ENCODE measurements at places on chromosomes 6 and 20.

- DNase-seq, result peak; percentile 99
Measured at GRCh38 chr6:12348530-12349511, 58.7 kb downstream of the EDN1 start.

DNA sequence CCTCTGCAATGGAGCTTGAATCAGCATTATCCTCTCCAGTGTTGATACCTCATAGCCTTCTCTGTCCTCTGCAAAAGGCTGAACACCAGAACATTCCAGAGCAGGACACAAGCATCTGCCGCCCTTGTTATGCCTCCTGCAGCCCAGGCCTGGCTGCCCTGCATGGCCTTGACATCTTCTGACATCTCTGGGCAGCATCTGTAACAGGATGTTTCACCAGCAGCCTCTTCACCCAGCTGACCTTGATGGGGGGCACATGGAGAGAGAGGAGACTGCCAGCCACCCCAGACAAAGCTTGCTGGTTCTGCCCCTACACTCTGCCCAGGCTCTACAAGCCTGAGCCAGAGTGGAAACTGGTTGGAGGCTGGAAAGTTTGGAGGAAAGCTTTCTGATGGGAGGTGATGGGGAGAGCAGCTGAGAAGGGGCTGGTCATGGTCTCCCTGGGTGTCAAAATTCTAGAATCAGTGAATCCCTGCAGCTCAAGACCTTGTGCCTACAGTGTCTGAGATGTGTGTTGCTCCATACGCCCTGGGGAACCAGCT is 145.1 kb downstream of the MRPL14 start:
- no peak for DNase-seq

DNA sequence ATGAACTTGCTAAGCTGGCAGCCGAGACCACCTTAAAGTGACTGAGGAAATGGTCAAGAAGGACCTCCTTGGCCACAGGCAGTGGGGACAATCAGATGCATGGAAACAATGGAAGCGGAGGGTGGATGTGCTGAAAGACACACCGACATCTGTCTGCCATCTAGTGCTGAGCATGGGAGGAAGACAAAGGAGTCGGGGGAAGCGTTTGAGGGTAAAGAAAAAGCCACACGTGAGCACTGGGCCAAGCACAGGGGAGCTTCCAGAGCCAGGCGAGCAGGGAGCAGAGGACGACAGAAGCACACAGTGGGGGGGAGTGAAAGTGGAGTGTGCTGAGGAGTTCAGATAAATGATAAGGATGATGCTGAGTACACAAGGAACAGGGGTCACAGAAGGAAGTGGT is 367.8 kb downstream of the ZFAND3 start:
- DNase-seq, result no peak

DNA sequence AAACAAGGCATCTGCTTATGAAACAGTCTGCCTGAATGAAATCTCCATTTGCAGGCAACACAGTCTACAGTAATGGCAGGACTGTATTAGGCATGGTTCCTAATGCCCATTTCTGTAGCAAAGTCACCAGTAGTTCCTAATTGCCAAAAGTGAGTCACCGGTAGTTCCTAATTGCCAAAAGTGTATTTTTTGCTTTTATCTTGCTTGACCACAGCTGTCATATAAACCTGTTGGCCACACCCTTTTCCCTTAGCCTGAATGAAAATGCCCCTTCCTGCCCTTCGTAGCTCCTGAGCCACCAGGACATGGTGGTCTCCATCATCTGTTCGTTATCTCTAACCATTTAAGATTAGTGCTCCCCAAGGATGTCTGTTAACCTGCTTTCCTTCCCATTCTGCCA is 34.5 kb downstream of the MTHFD1L start:
- DNase-seq, result peak; percentile 72

- DNase-seq, result no peak
Measured at GRCh38 chr6:168292826-168293225, 26.8 kb downstream of the DACT2 start.

GRCh38 chr6:52400313-52401041 is 19.7 kb upstream of the EFHC1 start:
- no peak for DNase-seq

DNA sequence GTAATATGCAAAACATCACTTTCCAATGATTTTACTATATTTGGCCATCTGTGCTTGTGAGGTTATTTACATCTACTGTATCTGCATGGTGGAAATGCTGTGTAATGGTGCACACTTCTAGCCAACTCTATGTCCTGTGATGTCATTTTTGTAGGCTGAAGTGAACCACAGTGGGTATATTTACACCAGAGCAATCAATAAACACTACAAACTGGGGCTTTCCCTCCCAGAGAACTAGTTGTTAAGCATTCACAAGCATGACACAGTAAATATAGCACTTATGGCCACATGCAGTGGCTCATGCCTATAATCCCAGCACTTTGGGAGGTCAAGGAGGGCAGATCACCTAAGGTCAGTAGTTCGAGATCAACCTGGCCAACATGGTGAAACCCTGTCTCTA is 4.9 kb downstream of the SLC22A2 start:
- no peak for DNase-seq

GRCh38 chr6:87350516-87350915 is 5.9 kb downstream of the C6orf163 start:
- no peak for DNase-seq

- no peak for DNase-seq
Measured at GRCh38 chr20:63522981-63523611, 2.5 kb downstream of the PPDPF start.

DNA sequence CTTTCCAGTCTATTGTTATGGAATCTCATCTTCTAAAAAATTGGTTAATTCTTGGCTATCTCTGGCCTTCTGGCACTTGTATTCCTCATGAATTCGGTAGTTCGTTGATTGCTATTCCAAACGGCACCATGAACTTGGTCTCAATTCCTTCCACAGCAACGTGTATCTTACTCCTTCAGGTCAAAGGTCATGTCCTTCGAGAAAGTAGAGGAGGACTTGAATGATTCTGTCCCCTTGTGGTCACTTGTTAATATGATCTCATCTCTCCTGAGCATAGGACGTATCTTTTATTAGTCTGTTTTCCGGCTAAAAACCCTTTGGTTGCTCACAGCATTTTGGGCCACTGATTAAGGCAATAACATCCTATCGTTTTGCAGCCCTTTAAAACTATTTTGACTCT is 9.4 kb downstream of the TLDC2 start:
- DNase-seq, result no peak

DNA sequence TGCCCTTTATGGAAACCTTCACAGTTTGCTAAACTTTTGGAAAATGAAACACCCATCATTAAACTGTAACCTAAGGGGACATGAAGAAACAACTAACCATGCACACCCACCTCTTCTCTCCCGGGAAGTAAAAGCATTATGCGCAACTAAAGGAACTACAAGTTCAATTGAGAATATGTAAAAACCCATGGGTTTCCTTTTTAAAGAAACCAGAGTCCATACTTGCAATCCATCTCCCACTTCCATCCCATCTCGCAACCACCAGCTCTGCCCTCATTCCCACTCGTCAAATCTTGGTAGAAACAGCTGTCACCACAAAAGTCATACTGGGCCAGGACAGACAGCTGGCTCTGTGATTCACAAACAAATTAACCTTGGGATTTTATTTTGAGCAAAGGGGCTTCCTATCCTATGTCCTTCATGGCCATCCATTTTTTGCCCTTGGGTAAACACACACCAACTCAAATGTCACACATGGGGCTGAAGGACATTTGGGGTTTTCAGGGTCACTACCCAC is 81.5 kb downstream of the HAO1 start:
- no peak for DNase-seq

- DNase-seq, result no peak
Measured at GRCh38 chr6:110560239-110561007, 84.0 kb upstream of the SLC22A16 start.

- no peak for DNase-seq
Measured at GRCh38 chr6:7866526-7866925, 44.1 kb downstream of the TXNDC5 start.

GRCh38 chr6:40262363-40262762 is 324.8 kb downstream of the LRFN2 start:
- DNase-seq, result no peak

DNA sequence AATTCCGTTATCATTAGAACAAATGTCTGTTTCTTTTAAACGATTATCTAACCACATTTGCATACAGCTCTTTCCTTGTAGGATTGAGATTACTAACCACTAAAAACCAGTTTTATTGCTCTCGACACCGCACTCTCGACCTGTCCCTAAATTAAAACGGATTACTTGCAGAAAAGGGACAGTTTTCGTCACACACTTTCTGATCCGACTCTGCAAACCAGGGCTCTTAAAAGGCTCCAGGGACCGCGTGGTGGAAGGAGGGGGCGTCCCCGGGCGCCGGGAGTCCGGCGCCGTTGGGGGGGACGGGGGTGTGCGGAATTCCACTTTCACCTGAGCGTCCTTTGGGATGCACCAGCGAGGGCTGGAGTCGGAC is 731 bp downstream of the MAK start:
- DNase-seq, result no peak

GRCh38 chr6:150463852-150464251 is 95.0 kb downstream of the IYD start:
- no peak for DNase-seq

- no peak for DNase-seq
Measured at GRCh38 chr6:170393807-170394399, 87.3 kb downstream of the FAM120B start.

DNA sequence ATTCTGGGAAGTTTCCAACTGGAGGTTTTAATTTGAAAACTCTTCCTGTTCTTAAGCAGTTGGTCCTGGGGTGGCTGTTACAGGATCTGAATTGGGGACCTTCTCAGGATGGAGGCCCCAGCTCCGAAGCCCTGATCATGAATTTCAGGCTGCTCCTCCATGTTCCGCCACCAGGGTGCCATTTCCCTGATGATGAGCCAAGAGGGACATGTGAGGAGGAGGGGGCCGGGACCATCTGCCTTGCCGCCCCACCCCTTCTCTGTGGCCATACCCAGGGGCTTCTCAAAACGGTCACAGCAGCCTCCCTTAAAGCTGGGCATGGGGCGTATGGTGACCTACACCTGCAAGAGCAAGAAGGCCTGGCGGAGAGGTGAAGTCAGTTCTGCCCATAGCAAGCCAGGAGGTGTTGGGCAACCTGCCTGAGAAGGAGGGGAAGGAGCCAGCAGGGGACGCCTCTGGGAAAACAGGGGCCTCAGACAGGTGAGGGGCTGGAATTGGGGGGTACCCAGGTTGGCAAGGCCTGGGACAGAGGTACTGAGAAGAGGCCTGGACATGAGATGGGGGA is 3.6 kb upstream of the BAK1 start:
- no peak for DNase-seq

DNA sequence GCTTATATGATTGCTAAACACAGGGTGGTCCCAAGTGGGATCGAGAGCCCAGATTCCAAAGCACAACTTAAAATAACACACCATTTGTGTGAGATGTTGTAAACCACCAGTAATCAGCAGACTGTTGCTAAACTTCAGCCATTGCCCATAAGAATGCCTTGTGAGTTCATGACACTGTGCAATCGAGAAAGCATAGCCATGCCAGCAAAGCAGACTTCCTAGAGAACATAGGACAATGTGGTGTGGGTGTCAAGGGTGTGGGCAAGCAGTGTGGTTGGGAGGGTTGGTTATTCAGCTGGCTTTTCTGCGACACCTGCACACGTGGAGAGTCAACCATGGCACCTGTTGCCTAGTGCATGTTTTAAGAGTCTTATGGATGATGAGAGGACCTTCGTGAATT is 16.1 kb upstream of the CALHM6 start:
- peak; percentile 65 for DNase-seq

- no peak for DNase-seq
Measured at GRCh38 chr6:45076217-45076930, 251.8 kb upstream of the RUNX2 start.

DNA sequence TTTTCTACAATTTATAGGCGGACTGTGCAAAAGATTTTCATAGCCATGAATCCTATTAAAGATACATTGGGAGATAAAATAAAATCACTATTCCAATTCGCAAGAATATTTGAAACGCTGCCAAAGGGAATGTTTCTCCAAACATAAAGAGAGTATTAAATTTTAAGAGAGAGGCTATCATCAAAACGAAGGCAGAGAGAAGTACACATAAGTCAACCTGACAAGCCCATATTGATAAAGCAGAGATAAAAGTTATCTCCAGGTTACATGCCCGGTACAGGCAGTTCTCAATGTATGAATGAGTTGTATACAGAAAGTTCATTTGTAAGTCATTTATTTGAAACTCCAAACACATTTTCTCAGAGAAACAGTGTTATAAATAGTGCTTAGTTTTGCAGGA is 193.1 kb downstream of the ATXN1 start:
- no peak for DNase-seq

GRCh38 chr20:56373942-56374341 is 15.2 kb downstream of the FAM210B start:
- peak; percentile 70 for DNase-seq

- no peak for DNase-seq
Measured at GRCh38 chr6:130138116-130138908, 84.4 kb downstream of the SAMD3 start.

- DNase-seq, result no peak
Measured at GRCh38 chr6:14875481-14876063, 370.3 kb upstream of the JARID2 start.

DNA sequence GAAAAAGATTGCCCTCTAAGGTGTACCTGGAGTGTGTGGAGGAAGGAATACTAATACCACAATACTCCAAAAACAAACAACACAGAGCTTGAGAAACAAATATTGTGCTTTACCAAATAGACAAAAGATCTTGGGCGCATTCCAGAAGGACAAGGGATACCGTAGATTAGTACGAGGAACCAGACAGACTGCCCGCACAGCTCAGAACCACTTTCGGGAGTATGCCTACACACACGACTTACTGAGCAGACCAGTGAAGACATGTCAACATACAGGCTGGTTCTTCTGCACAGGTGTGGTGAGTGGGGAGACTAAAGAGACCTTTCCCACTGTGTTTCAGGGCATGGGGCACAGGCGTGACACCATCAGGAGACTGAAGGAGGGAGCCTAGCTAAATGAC is 15.8 kb upstream of the FOXQ1 start:
- DNase-seq, result no peak

DNA sequence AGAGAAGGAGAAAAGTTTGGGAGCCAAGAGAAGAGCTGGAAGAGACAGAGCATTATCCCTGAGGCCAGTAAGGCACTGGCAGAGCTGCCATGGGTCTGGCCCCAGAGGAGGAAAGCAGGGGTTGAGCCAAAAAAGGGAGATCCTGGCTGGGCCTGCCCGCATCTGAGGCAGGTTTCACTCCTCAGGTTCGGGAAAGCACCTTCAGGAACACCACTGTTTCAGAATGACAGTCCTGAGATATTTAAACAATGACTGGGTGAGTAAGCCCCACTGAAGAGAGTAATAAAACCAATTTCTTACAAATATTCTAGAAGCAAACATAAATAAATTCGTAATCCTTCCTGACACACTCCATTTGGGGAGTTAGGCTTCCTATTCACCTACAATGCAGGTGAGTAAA is 152.2 kb downstream of the BACH2 start:
- no peak for DNase-seq

DNA sequence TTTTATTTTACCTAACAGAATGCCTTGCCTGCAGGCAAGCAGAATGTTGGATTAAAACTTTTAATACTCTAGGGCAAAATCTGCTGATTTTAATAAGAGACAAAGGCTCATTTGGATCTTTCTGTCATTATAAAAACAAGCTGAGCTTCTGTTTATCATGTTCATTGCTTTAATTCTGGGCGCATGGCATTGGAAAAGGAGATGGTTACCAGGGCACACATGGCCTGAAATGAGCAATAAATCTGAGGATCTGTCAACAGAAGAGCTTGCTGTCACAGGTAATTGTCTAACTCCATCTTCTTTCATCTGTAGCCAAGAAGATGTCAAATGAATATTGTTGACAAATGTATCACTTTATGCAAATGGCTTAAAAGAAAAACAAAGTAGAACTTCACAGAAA is 439.6 kb downstream of the DOK5 start:
- no peak for DNase-seq

All from SW480 (cell line).